Activated CD8-positive, alpha-beta memory T cell treated with anti-CD3 and anti-CD28 coated beads, Interleukin-2, amount 50 U/mL, for 4 hours (primary cell): ENCODE measurements at places on chromosomes 16 and 17.

- no peak for DNase-seq
These were observed 332.8 kb downstream of the MAF start for GRCh38 chr16:79267781-79268180.

GRCh38 chr16:12544477-12545296 lies 259.0 kb downstream of the CPPED1 start:
- no peak for DNase-seq

DNA sequence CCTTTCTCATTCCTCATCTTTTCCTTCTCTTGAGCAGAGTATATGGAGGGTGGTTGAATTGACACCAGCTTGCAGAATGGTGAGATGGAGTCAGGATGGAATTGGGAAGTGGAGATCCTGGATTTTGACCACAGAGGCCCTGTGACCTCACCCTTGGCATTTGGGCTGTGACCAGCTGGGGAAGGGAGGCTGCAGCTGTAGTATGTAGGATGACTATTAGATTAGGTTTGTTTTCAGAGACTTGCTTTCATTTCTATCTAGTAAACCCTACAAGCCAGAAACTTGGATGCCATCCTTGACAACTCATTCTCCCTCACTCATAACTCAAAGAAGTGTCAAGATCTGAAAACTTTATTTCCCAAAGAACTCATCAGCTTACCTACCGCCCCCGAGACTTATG lies 5.9 kb downstream of the GNGT2 start:
- no peak for DNase-seq

DNA sequence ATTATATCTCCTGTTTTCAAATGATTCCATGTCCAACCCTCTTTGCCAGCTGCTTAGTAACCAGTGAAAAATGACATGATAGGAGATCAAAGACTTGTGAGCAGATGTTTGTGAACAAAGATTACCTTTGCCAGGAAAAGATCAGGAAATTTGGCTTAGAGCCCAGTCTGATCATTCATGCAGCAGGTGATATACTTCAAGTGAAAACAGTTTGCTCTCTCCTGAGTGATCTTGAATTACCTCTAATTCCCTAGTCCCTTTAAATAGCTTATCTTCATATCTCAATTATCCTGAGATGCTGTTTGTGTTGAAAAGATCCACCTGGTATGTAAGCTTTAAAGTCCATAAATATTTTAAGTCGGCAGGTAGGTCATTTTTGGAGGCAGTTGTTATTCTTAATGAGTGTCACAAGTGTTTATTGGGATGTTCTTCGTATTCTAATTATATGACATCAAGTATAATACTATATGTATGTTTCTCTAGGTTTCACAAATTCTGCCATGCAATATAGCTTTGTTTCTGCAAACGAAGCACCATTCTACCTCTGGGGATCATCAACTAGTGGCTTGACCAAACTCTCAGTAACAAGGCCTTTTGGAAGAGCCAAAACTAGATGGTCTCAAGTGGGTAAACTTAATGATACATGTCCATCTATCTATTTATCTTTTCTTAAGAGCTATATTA lies 13.2 kb upstream of the VPS35L start:
- no peak for DNase-seq

GRCh38 chr17:43308999-43309398 lies 75.2 kb upstream of the RNU2-1 start:
- DNase-seq: no peak

- peak; percentile 75 for DNase-seq
These were observed 5.6 kb downstream of the PNPO start for GRCh38 chr17:47946929-47947397.

- no peak for DNase-seq
These were observed 1.8 kb upstream of the QPRT start for GRCh38 chr16:29676989-29677785.

DNA sequence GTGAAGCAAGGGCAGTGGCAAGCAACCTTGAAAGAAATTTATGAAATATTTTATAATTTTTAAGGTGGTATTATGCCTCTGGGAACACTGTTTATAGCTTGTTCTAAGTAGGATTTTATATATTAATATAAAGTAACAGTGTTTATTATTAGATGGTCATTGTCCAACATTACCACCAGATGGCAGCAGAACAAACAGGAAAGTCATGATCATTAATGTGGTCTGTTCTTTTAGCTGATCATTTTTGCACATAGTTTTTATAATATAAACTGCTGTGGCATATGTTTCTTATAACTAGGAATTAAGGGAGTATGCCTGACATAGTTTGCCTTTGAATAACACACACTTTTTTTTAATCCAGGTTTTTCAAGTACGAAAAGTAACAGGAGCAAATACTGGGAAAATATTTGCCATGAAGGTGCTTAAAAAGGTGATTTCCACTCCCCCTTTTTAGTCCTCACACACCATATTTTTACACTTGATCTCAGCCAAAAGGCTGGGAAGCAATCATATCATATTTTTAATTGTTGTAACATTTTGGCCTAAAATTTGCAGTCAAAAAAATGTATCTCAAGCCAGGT lies 21.4 kb downstream of the RPS6KB1 start:
- DNase-seq: no peak

GRCh38 chr16:67155295-67156142 lies 4.2 kb downstream of the TRADD start:
- DNase-seq: peak; percentile 81

- DNase-seq: no peak
These were observed 32.1 kb upstream of the SLC38A8 start for GRCh38 chr16:84074721-84075120.

DNA sequence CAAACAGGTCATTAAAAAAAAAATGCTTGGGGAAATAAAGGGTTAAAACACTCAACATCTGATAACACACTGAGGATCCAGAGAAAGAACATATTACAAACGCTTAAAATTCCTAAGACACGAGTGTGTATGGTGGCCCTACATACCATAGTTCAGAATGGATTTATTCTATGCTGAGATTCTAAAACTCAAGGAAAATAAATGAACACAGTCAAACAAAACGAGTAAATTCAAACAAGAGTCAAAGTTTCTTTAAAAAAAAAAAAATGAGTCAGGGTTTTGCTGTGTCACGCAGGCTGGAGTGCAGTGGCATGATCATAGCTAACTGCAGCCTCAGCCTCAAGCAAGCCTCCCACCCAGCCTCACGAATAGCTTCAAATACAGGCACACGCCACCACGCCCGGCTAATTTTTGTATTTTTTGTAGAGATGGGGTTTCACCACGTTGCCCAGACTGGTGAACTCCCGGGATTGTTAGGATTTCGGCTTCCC lies 17.4 kb downstream of the CRK start:
- DNase-seq: no peak

DNA sequence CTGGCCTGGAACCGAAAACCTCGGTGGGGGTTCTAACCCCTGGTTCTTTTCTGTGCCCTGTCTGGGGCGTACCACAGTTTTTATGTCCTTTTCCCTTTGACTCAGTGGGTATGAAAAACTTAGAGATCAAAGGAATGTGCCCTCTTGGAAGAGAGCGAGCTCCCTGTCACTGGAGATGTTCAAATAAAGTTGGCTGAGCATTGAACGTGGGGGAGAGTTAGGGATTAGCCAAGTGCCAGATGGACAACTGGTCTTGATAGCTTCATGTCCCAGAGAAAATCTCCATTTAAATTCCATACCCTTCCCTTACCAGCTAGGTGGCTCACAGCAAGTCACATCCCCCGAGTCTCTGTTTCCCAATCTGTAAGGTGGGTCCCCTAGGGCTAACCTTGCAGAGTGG lies 9.5 kb downstream of the ADGRG1 start:
- no peak for DNase-seq

- no peak for DNase-seq
These were observed 32.0 kb upstream of the TOX3 start for GRCh38 chr16:52578829-52579498.

DNA sequence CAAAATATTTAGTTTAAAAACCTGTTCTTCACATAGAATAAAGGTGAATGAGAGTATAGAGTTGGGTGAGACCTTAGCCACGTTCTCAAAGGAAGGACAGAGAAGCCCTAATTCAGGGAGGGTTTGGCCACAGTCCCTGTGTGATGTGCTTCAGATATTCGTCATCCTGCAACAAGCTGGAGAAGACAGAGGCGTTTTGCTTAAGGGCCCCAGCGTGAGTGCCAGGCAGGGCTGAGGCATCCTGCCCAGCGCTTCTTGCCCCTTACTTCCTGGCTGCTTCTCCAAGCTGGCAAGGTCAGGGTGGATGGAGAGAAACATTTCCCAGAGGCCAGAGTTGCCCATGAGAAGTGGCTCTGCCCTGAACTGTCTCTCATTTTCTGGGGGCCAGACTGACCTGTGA lies 46.9 kb downstream of the AXIN2 start:
- no peak for DNase-seq

- no peak for DNase-seq
These were observed 36.7 kb downstream of the SEC14L5 start for GRCh38 chr16:4994719-4995434.

DNA sequence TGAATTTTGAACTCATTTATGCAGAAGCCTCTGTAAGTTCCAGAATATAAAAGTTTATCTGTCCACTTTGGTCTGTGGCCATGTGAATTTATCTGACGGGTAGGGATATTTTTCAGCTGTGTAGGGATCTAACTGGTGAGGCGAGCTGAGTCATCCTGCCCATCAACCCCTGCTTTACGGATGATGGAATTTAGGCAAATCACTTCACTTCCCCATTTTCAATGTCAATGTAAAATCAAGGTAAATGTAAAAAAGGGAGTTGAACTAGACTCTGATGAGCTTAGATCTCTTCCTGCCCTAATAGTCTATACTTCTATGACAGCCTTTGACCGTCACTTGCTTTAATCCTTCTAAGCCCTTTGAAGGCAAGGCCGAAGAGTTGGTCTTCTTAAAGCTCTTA lies 2.6 kb downstream of the SLC16A6 start:
- DNase-seq: no peak

DNA sequence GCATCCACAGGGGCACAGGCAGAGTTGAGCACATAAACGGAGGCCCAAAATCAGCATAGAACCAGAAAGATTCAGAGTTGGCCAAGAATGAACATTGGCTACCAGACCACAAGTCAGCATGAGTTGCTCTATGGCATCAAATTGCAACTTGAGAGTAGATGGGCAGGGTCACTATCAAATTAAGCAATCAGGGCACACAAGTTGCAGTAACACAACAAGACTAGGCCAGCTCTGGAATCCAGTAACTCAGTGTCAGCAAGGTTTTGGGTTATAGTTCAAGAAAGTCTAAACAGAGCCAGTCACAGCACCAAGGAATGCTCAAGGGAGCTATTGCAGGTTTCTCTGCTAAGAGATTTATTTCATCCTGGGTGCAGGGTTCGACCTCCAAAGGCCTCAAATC lies 12.9 kb downstream of the G6PC1 start:
- no peak for DNase-seq

- DNase-seq: peak; percentile 44
These were observed 1.4 kb upstream of the BAHCC1 start for GRCh38 chr17:81393684-81394376.

- no peak for DNase-seq
These were observed 14.9 kb downstream of the IRF8 start for GRCh38 chr16:85913688-85914422.

GRCh38 chr17:14050616-14051015 lies 18.7 kb upstream of the COX10 start:
- no peak for DNase-seq

DNA sequence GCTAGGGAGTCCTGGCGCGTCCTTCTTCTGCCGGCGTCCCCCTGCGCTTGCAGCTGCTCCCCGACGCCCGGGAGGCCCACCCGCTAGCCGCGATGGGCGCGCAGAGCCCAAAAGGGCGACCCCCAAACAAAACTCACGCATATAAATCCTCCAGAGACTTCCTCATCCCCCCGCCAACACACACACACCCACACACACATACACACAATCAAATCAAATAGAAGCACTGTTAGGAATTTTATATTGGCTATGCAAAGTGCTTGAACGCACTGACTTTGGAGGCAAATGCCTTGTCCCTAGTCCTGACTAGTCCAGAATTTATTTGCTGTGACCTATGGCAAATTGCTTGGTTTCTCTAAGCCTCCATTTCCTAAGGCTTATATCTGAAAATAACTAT lies 23.8 kb upstream of the CRYM start:
- DNase-seq: no peak

DNA sequence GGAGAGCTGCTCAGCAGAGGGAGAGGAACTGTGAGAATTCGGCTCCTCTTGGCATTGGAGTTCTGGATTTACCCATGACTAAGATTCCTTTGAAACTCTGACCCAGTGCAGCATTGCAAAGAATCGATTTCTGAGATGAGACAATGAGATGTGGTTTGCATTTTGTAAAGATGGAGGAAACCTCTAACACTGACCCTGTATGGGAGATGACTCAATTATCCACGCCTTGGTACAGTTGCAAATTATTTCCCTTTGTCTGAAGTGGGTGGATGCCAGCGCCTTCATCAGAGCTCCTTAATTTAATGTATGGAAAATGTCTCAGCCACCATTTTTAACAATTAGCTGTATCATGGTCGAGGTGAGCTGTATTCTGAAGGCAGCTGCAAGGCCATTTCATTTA lies 53.4 kb downstream of the NUP93 start:
- no peak for DNase-seq

DNA sequence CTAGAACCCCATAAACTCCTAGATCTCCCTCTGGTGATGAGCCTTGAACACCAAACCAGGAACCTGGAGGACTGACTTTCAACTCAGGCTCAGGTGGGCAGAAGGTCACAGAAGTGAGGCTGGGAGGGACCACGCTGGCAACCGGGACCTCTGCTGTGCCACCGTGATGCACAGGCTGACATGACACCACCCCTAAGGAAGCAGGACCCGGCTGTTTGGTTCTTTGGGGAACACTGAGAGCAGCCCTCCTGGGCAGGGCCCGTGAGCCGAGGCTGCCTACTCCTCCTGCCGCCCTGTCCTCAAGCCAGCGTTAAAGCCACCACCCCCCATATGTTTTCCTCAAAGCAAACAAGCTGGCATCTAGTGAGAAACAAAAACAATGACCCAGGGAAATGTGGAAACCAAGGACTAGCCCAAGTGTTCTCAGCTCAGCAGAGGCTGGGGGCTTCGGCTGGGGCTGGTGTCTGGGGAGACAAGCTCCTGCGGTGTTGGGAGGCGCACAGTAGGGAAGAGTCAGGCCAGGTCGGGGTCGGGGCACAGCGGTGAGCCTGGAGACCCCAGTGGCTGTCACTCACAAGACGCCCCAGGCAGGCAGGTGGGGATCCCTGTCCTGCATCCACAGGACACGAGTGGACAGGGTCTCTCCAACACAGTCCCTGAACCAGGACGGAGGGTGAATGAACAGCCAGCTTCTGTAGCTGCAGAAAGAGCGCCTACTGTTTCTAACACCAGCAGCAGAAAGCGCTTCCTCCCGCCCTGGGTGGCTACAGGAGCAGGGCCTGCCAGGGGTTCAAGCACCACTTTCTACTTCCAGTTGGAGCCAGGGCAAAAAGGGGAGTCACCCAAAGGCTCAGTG lies 1.7 kb downstream of the SMIM5 start:
- no peak for DNase-seq

DNA sequence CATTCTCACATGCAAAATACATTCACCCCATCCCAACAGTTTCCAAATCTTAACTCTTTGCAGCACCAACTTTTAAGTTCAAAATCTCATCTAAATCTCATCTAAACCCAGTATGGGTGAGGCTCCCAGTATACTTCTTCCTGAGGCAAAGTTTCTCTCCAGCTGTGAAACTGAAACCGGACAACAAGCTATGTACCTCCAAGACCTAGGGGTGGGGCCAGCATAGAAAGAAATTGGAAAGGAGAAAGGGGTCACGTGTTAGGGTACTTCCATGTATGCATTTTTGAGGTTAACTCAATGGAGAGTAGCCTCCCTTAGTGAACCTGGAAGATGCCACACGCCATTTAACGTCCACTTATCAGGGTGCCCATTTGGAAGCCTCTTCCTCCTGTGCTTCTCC lies 23.9 kb upstream of the LRRC75A start:
- DNase-seq: no peak

- DNase-seq: no peak
These were observed 50.6 kb downstream of the NTN1 start for GRCh38 chr17:9071811-9072498.
